Activated CD8-positive, alpha-beta T cell treated with anti-CD3 and anti-CD28 coated beads, Interleukin-2, amount 10 ng/mL, durations not matched to agents 7 days and 5 days (primary cell): ENCODE measurements at places on chromosomes 3 and 15.
A peak's percentile ranks its signal among the peaks of the same experiment; 100 is the strongest.

DNA sequence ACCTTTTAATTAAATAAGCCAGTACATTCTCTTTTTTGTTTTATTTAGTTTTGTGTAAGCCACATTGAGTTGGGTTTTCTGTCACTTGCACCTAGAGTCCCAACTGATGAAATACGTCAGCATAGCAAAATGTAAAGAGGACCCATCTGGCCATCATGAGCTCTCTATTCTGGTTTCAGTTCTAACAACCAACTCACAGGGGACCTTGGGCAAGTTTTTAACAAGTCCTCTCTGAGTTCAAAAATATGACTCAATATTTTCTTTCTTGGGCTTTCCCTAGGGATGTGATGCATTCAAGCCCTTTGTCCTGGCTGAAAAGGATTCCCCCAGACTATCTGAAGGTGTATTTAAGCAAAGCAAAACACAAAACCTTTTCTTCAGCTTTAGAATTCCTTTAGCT lies 32.9 kb downstream of the PLCH1 start:
- no peak for DNase-seq

DNA sequence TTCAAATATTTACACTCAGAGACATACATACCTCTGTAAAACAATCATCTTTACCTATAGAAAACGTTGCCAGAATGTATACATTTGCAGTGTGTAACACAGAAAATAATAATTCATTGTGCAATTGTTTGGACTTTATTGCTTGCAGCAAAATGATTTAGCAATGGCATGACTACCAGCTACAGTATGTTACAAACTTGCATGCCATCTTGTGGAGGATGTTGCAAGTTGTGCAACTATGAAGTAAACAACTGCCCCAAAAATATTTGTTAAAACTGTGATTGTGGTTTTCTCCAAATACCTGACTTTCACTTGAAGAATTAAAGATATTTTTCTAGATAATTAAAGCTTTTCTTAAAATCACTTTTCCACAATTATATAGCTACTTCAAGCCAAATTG lies 27.1 kb upstream of the C3orf49 start:
- no peak for DNase-seq

GRCh38 chr3:165451371-165452070 lies 255.3 kb upstream of the SLITRK3 start:
- no peak for DNase-seq

DNA sequence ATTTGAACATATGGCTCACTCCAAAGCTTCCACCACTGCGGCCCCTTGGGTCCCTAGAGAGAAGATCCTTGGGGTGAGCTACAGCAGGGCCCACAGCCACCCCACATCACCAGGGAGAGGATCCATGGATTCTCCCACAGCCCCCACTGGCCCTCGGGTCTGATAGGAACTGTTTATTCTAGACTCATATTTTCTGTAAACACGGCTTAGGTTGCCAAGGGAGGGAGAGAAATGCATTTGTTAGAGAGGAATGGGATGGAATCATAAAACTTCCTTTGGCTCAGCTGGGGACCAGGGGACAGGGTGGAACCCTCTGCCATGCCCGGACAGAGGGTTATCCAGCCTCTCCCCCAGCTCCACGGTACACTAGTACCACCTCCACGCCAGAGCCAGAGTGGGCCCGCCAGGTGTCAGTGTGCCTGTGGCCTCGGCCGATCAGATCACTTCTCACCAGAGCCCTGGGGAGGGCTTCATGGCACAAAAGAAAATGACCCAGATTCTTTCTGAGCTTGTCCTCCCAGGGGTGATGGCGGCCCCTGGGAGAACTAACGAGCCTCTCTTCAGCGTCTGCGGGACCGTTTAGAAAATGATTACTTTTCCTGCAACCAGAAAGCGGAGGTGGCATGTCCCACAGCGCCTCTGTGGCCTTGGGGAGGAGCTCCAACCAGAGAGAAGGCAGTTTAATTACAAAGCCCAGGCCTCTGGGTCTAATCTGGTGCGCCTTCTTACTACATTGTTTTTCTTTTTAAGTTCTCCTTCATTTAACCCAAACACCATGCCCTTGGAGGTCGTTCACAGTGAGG lies 33.7 kb downstream of the ADCY5 start:
- DNase-seq, result no peak

DNA sequence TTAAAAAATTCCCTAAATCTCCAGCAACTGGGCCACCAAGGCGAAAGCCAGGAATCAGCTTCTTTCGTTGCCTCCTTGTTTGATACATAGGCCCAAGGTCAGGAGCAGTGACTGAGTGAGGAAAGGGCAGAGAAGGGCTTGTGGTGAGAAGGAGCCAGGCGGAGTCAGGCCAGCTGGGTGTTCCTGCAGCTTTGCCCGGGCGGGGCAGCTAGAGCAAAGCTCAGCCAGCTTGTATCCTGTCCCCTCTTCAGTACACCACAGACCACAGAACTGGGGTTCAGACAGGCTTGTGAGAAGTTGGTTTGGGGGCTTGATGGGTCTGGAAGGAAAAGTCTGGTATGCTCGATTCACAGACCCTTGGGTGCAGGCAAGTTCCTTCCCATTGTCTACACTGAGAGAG lies 52.6 kb downstream of the CCK start:
- peak; percentile 61 for DNase-seq

GRCh38 chr3:146218880-146219866 lies 31.7 kb downstream of the PLSCR4 start:
- peak; percentile 44 for DNase-seq

GRCh38 chr15:25664761-25665160 lies 198.4 kb downstream of the ATP10A start:
- DNase-seq, result no peak

DNA sequence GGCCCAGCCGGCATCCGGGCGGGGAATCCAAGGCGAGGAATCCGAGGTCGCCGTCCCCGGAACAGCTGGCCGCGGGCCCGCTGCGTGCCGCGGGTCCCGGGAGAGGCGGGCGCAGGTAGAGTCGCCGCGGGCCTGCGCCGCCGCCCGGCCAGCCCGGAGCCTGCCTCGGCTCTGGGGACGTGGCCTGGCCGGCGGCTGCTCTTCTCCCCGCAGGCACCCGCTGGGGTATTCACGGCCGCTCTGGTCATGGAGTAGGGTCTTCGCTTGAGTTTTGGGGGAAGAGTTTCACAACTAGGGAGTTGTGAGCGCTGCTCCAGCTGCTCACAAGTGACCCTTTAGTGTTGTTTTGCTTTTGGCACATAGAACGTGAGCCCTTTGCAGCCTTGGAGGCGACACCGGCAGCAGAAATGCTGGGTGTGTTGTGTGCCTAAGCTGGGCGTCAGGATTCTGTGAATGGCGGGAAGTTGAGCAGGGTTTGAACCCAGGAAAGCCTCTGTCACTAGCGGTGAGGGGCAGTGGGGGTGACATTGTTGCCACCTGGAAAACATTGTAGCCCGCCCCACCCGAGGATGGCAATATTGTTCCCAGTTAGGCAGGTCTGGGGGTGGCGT lies 4.0 kb downstream of the TRIM71 start:
- DNase-seq, result no peak

DNA sequence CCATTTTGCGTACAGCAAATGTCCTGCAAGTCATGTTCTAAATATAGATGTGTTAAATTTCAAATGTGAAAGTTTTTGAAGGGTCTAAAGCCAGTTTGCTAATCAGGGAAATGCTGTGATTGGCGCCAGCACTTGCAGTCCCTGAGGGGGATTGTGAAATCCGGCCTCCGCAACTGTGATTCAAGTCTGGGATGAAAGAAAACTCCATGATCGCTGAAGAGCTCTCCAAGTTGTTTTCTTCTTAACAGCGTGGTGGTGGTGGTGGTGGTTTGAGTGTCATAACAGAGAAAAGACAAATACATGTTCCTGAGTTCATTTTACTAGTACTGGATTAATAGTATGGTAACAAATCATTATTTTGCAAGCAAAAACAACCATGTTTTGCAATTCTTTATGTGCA lies 51.8 kb downstream of the MITF start:
- no peak for DNase-seq

GRCh38 chr3:18807593-18807992 lies 340.7 kb upstream of the KCNH8 start:
- no peak for DNase-seq

GRCh38 chr3:124075753-124076152 lies 83.8 kb upstream of the ROPN1 start:
- no peak for DNase-seq

DNA sequence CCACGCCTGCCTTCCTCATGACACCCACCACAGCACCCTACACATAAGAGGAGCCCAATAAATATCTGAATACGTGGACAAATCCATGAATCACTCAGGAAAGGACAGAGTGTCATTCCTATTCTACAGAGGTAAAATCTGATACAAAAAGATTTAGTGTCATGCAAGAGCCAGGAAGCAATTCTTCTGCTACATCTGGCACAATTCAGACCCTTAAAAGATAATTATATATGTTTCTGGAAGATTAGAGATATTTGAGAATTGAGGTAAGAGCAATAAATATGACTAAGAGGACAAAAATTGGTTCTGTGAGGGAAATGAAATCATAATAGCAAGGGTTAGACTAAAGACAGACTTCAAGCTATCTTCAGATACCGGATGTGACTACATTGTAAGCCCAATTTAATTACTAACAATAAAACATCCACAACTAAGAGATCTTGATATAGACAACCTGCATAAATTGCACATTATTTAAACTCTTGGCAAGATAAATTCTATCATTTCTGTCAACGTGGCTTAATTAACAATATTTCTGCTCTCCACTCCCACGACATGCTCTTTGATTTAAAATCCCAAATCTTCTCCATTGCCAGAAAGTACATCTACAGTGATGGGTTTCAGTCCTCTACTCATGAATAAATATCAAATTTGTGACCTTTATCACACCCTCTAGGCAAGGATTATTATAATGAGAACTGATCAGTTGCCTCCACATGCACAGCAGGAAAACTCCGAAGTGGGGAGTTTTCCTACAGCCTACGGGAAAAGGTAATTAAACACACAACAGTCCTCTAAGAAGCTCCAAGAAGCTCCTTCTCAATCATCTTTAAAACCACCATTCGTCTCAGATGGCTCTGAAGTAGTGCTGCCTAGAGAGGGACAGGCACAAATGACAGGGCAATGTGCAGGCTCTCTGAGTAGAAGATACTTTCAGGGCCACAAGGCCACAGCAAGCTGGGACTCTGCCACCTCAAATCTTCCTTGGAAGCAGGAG lies 32.6 kb downstream of the MB21D2 start:
- DNase-seq, result no peak

GRCh38 chr3:5411786-5412185 lies 224.3 kb downstream of the EDEM1 start:
- DNase-seq, result no peak

DNA sequence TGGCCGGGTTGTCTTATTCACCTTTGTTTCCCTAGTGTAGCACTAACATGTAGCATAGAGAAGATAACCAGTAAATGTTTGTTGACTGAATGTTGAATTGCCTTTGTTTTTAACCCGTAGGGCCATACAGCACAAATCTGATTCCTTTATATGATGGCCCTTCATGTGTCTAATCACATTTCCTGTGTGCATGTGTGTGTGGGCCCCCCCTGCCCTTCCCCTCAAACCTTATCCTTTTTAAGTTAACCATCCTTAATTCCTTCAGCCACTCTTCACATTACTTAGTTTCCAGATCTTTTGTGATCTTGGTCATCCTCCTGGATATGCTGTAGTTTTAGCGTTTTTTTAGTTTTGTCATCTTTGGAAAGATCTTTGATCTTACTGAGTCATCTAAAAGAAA lies 4.2 kb downstream of the NEO1 start:
- no peak for DNase-seq
